ENCODE measurements at places on chromosomes 16 and 17. TPM values are rescaled to one million over a fixed set of nuclear protein-coding genes. Genes with fewer than 3 reads are reported as not detected.

TNFSF13 gene
- polyA plus RNA-seq, result 236 TPM

CLEC18A gene
- not detected for polyA plus RNA-seq

SLFN14 gene
- polyA plus RNA-seq, result not detected

CSH2 gene
- not detected for polyA plus RNA-seq

TP53TG3B gene
- not detected for polyA plus RNA-seq

IL34 gene
- polyA plus RNA-seq, result not detected

PMP22 gene
- polyA plus RNA-seq, result 3.9 TPM

KRT28 gene
- not detected for polyA plus RNA-seq

KRTAP1-1 gene
- not detected for polyA plus RNA-seq

TMEM238L gene
- not detected for polyA plus RNA-seq

ARHGAP27 gene
- 380 TPM for polyA plus RNA-seq

KRTAP4-1 gene
- not detected for polyA plus RNA-seq

CHMP6 gene
- polyA plus RNA-seq, result 33.0 TPM

ABCC3 gene
- polyA plus RNA-seq, result 2.7 TPM

DHRS7C gene
- polyA plus RNA-seq, result not detected

SLC39A11 gene
- 16.6 TPM for polyA plus RNA-seq

DNAI2 gene
- not detected for polyA plus RNA-seq

ACSM2B gene
- not detected for polyA plus RNA-seq

HYDIN gene
- not detected for polyA plus RNA-seq

LITAFD gene
- polyA plus RNA-seq, result not detected

RRAD gene
- 1.9 TPM for polyA plus RNA-seq

Measured in CD14-positive monocyte (primary cell).